ENCODE measurements at places on chromosomes 11 and 22.

- no peak for DNase-seq
Measured at GRCh38 chr11:22536071-22536470, 89.6 kb downstream of the FANCF start.

DNA sequence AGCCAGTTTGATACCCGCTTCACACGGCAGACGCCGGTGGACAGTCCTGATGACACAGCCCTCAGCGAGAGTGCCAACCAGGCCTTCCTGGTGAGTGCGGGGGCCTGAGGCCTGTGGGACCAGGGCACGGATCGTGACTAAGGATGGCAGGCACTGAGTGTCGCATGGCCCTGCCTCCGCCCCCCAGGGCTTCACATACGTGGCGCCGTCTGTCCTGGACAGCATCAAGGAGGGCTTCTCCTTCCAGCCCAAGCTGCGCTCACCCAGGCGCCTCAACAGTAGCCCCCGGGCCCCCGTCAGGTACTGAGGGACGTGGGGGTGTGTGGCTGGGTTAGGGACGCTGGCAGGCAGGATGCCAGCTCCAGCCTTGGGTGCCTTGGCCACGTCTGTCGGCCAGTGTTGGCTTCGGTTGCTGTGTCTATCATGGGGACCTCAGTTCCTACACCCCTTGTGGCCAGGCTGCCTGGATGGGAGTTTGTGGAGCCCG is 3.0 kb downstream of the PTPRCAP start:
- DNase-seq, result no peak

- DNase-seq, result no peak
Measured at GRCh38 chr11:47950396-47950795, 30.0 kb upstream of the PTPRJ start.

DNA sequence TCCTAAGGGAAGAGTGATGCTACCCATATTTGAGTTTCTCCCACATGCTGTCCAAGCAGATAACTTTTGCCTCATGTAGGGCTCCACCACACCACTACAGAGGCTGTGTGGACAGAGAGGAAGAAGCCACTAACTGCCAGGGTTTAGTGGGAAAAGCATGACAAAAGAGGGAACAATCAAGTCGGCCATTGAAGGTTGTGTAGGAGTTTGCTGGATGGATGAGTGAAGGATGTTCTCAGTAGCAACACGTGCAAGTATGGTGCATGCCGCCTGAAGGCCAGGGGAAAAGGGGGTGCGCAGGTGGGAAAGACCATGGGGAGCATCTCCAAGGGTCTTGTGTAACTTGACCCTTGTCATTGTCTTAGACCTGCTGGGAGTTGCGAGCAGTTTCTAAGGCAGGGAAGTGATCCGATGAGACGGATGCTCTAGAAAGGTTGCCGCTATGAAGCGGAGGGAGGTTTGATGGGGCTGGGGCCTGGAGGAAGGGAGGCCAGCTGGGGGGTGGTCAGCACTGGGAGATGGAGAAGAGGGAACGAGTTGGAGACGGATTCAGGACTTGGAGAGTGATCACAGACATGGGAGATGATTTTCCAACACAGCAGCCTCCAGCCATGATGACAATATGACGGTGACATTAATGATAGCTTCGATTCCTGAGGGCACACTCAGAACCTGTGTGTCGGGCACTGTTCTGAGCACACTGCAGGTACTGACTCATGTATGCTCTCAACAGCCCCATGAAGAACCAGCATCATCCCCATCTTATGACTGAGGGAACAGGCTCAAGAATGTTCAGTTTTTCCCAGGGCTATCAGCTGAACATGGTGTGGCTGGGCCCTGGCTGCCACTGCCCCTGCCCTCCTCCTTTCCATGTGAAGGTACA is 53.7 kb downstream of the CD6 start:
- no peak for DNase-seq

- no peak for DNase-seq
Measured at GRCh38 chr11:120536091-120536796, 24.7 kb downstream of the GRIK4 start.

DNA sequence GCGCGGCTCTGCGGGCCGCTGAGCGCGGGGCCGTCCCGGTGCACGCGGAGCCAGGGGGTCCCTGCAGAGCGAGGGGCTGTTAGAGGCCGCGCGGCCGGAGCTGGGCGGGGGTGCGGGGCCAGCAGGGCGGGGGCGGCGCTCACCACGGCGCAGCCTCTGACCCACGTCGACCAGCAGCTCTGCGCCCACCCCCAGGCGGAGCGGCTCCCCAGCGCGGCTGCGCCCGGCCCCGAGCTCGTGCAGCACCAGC is 385 bp upstream of the SCO2 start:
- DNase-seq, result no peak

- DNase-seq, result no peak
Measured at GRCh38 chr11:99841885-99842284, 821.1 kb downstream of the CNTN5 start.

Measured in hematopoietic multipotent progenitor cell treated with erythropoietin and hydrocortisone succinate and interleukin-3 and kit ligand, for 17 days (in vitro differentiated cells).